Activated naive CD8-positive, alpha-beta T cell treated with anti-CD3 and anti-CD28 coated beads, Interleukin-2, amount 50 U/mL, for 16 hours (primary cell): ENCODE measurements at places on chromosomes 2 and 18.

GRCh38 chr2:36770542-36771287 is 74.2 kb downstream of the VIT start:
- no peak for DNase-seq

- no peak for DNase-seq
Measured at GRCh38 chr2:85975581-85975980, 86.8 kb upstream of the ST3GAL5 start.

- DNase-seq: no peak
Measured at GRCh38 chr18:25457126-25457525, 105.2 kb upstream of the ZNF521 start.

GRCh38 chr2:38959938-38960608 is 70.4 kb downstream of the ARHGEF33 start:
- DNase-seq: peak; percentile 32

- DNase-seq: no peak
Measured at GRCh38 chr2:70509565-70509964, 44.1 kb downstream of the TGFA start.

- no peak for DNase-seq
Measured at GRCh38 chr2:25912851-25913695, 34.8 kb upstream of the ASXL2 start.

DNA sequence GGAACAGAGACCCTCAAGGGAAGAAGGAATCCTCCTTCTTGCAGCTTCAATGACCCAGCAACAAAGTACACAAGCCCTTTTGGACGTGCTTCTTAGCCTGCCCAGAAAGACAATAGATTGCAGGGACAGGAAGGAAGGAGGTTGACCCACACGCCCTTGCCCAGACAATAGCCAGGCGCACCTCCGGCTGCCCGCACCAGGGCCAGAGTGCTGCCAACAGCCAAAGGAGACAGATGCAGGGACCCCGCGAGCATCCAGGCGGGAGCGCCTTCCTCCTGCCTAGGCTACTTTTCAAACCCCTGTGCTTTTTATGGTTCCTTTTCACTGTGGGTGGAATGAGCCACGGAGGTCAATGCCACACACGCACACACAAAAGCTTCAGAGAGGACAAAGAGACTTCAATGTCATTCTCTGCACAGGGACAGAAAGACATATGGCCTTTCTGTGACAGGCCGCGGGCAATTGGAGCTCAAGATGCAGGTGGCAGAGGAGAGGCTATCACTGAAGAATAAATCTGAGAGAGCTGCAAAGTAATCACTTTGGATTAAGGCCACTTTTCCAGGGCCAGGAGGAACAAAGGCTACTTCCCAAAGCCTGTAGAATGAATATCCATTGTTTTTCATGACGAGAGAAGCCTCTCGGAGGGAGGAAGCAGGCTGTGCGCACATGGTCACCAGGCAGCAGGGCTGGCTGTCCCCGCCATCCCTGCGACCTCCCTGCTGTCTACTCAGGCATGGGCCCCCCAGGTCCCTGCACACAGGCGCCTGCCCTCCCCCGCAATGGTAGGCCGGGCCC is 300.6 kb downstream of the EIPR1 start:
- DNase-seq: no peak

- DNase-seq: no peak
Measured at GRCh38 chr18:36287653-36288052, 9.9 kb upstream of the FHOD3 start.

GRCh38 chr2:151481744-151482143 is 72.0 kb downstream of the RIF1 start:
- no peak for DNase-seq

DNA sequence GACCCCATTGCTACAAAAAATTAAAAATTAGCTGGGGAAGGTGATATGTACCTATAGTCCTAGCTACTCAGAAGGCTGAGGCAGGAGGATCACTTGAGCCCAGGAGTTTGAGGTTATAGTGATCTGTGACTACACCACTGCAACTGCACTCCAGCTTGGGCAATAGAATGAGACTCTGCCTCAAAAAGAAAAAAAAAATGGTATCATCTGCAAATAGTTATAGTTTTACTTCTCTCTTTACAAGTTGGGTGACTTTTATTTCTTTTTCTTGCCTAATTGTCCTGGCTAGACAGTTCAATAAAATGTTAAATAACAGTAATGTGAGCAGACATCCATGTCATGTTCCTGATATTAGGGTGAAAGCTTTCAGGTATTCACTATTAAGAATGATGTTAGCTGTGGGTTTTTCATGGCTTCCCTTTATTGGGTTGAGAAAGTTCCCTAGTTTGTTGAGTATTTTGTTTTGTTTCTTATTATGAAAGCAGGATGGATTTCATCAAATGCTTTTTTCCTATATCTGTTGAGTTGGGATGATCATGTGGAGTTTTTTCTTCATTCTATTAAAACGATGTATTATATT is 24.9 kb upstream of the ACOXL start:
- DNase-seq: no peak

DNA sequence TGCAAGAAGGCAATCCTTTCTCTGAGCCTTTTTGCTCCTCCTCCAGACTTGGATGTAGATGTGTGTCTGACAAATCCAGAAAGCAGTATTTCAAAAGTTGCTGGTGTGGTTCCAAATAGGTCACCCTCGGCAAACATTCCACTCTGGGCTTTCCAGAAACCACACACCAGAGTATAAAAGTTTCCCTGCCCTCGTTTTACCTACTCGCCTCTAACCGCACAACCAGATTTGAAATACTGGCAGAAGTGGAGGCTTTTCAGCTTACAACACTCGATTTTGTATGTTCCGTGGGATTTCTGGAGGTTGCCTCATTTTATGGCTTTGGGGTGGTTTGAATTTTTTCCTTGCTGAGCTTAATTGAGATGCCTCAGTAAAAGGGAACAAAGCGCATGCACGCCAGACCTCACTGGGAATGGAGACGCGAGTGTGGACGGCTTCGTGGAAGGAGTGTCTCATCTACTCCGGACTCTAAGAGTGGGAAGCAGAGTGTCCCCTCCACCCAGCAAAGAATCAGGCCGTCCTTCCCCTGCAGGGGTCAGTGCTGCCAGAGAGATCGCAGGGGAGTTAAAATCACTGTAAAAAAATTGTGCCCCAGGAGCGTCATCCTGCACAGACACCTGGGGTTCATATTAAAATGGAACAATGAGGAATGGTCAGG is 44.0 kb upstream of the RPL31 start:
- no peak for DNase-seq

- DNase-seq: no peak
Measured at GRCh38 chr2:77018219-77018618, 504.0 kb downstream of the LRRTM4 start.

GRCh38 chr2:236662231-236663185 is 92.9 kb downstream of the ACKR3 start:
- no peak for DNase-seq

DNA sequence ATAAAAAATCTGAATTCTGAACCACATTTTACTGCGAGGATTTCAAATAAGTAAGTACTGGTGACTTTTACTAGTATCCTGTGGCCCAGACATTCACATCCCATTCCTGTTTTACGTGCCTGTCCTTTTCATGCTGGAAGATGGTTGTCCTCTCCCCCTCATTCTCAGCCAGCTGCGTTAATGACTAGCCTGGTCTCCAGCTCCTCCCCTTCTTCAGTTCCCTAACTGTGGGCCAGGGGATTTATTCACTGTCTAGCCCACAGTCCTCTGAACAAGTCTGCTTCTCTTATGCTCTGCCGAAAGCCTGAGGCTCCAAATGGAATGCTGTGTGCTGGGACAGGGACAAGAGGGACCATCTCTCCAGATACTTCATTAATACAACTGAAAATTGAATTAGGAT is 373.9 kb downstream of the PTPRM start:
- DNase-seq: no peak

GRCh38 chr2:131010566-131010965 is 82.7 kb downstream of the FAM168B start:
- DNase-seq: no peak

DNA sequence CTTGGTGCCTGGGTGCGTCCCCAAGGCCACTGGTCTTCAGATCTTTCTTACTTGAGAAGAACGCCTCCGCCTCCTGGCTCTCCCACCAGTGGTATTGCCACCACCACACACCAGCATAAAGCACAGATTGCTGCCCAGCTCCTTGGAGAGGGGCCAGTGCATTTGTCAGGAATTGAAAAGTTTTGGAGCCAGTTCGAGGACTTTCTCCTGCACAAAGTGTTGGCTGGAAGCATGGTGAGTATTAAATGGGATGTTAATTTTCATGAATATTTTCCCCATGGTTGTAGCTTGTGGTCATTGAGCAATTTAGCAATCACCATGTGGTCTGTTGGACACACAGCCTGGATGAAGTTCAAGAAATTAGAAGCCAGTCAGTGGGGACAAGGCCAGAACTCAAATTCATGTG is 684.6 kb upstream of the FANCL start:
- DNase-seq: no peak

DNA sequence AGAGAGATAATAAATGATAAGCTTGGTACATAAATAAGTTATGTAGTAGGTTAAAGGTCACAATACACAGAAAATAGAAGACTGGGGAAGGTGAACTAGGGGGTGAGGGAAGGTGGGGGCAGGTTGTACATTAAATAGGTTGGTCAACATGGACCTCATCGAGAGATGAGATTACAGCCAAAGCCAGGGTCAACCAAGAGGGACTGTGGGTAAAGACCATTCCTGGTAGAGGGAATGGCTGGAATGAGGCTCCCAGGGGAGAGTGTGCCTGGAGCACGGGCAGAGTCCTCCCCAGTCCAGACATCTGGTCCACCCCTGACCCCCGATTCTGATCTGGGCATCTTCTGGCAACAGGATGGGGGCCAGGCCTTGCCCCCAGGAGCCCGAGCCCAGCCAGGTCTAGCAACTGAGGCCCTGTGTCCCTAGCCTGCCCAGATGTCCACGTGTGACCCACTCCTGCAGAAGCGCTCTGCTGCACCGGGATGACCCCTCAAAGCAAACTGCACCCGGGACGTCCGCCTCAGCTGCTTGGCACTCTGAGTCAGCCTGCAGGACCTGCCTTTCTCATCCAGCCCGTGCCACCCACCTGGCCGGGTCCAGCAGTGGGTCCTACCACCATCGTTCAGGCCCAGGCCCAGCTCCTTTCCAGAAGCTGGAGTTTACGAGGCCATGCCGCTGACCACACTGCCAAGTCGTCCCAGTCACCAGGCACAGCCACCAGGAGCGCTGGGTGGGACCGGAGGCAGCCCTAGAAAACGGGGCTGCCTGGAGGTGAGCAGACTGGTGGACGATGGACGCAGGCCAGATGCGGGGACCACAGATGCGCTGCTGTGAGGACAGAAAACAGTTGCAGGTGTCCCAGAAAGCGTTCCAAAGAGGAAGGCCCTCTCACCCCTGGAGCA is 56.2 kb upstream of the ID2 start:
- no peak for DNase-seq

DNA sequence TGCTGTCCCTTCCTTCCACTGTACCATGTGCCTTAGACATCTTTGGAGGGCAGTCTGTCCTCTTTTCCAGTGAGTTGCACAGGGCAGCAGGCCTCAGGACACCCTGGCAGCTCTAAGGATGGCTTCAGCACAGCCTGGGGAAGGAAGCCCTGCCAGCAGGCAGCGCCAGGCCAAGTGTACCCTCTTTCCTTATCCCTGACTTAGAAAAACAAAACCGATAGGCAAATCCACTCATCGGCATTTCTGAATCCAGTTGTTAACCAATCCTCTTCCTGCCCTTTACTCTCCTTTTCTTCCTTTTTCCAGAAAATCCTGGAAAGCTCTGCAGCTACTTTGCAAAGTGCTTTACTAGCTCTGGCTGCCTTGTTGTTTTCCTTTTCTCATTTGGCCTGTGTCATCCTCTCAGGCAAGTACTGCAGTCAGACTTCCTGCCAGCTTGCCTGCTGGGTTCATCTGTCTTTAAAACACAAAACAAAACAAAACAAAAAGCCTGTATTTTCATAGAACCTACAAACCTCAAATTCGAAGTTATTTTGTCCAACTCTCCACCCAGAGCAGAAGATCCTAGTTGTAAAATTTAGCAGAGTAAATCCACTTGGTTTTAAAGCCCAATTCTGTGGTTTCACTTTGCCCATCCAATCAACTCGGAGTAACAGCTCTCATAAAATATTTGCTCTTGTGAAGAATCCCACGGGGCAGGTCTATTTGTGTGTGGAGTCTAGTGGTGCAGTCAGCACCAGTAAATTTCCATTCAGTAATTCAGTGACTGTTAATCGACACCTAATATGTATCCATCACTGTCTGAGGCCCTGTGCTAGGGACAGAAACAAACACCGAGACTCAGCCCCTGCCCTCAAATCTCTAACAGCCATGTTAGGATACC is 45.2 kb downstream of the PCBP1 start:
- no peak for DNase-seq

DNA sequence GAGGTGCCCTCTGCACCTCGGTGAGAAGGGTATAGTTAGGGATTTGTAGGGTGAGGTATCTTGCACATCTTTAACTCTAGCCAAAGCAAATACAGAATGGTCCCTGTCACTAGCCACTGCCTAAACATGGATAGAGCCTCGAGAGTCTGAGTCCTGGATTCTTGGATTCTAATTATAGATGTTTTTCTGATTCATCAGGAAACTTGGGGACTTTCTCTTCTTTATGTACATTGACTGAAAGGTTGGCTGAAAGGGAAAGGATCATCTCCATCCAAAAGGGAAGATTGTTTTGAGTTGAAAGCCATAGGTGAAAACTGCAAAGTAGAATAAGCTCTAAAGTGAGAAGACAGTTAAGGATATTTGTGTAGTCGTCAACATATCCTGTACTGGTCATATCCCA is 8.2 kb downstream of the STK36 start:
- no peak for DNase-seq

- DNase-seq: no peak
Measured at GRCh38 chr2:29000481-29000880, 19.4 kb downstream of the TOGARAM2 start.

DNA sequence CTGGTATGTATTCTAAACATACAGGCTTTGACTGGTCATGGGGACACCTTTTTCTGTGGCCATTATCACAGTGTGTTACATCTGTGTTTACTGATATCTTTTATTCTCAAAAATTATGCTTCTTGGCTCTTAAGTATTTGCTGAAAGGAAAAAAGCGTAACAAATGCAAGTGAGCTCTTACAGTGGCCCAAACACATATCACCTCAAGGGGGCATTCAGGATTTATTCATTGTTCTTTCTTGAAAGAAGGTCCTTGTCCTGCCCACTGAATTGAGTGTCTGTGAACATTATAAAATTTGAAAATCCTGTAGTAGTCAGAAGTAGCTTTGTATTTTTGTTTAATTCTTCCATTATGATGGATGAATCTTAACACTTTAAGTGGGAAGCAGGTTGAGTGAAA is 454.5 kb downstream of the XIRP2 start:
- no peak for DNase-seq

- no peak for DNase-seq
Measured at GRCh38 chr2:237171881-237172280, 86.2 kb downstream of the COPS8 start.

GRCh38 chr18:24446453-24446852 is 14.0 kb upstream of the HRH4 start:
- no peak for DNase-seq

GRCh38 chr18:64332835-64333234 is 183.9 kb upstream of the LINC00305 start:
- no peak for DNase-seq

GRCh38 chr2:150234787-150235446 is 252.6 kb downstream of the RND3 start:
- no peak for DNase-seq

- DNase-seq: no peak
Measured at GRCh38 chr18:48784656-48785055, 166.1 kb downstream of the SMAD7 start.

GRCh38 chr2:80403081-80403480 is 98.5 kb upstream of the LRRTM1 start:
- DNase-seq: no peak

- DNase-seq: no peak
Measured at GRCh38 chr2:238433941-238434845, 7.5 kb downstream of the ASB1 start.

- peak; percentile 13 for DNase-seq
Measured at GRCh38 chr18:48455555-48456478, 46.6 kb upstream of the ZBTB7C start.
